ENCODE measurements at places on chromosomes 7 and 10.

GRCh38 chr7:7324698-7325097 lies 142.4 kb downstream of the C1GALT1 start:
- peaks cover 14% of the 10 kb centered on the region for H3K4me1 ChIP-seq
- DNase-seq, result no peak
- no peaks in the 10 kb centered on the region for H3K36me3 ChIP-seq
- peaks cover 4% of the 10 kb centered on the region for H3K27me3 ChIP-seq

DNA sequence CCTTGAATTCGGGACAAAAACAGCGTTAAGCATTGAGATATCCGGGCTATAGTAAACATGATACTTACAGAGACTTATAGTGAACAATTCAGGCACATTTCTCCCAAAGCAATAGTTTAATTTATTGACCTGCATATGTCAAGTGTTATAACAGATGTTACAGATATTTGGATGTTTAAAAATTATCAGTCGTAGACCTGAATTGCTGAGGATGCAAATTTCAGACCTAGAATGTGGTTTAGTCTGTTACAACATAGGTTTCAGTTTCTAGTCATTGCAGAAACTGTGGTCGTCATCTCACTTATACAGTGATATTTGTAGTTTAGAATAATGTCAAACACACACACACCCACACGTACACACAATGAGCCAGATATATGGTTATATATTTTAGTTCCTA lies 85.2 kb downstream of the VTI1A start:
- H3K4me1 ChIP-seq, result peaks cover 13% of the 10 kb centered on the region
- no peak for DNase-seq
- H3K27ac ChIP-seq, result no peak overlapping the region
- H3K4me3 ChIP-seq, result no peak overlapping the region
- no peaks in the 10 kb centered on the region for H3K27me3 ChIP-seq
- H3K36me3 ChIP-seq, result peaks cover 24% of the 10 kb centered on the region

DNA sequence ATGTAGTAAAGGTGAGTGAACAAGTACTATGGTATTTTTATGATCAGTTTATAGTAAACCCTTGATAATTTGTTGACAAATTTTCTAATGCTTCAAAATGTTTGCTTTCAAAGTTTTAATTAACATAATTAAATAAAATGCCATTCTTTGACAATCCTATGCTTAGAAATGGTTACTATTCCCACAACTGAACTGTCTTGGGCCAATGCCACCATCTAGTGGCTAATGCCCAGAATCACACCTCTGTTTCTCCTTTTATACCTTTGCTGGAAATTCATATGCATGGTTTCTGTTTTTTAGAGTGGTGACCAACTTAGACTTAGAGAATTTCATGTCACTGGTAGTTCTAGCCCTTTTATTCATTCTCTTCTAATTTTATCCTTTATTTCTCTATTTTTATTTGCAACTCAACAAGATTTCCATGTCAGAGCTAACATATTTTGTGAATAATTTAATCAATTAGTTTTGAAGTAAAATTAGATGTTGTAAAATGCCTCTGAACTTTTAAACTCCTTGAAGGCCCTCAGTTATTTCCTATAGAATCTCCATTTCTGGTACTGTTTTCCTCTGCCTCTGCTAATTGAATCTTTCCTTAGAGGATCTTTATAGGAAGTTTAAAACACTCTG lies 31.1 kb downstream of the PCGF5 start:
- H3K27ac ChIP-seq, result no peak overlapping the region
- DNase-seq, result peak; percentile 22
- peaks cover 36% of the 10 kb centered on the region for H3K36me3 ChIP-seq
- H3K4me1 ChIP-seq, result peaks cover 13% of the 10 kb centered on the region

DNA sequence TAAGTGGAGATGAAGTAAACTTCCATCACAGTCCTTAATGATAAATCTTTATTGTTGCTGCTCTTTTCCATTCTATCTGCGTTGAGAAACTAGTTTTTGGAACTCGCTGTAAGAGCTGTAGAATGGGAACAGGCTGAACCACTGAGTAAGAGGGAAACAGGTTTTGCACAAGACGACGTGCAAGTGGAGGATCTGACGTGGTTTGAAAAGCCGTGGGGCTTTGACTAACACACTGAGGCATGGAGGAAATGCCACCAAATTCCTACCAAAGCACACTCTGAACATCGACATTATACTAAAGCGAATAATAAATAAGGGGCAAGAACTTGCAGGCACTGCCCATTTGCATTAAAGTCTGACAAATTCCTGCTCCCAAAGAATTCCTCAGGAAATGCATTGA lies 160.6 kb downstream of the KLF6 start:
- no peak for DNase-seq
- no peak overlapping the region for H3K4me3 ChIP-seq
- peaks cover 21% of the 10 kb centered on the region for H3K4me1 ChIP-seq

GRCh38 chr7:44211126-44211675 lies 10.4 kb downstream of the YKT6 start:
- peaks cover 11% of the 10 kb centered on the region for H3K4me1 ChIP-seq
- no peak for DNase-seq
- no peaks in the 10 kb centered on the region for H3K27me3 ChIP-seq
- H3K4me3 ChIP-seq, result no peak overlapping the region

GRCh38 chr7:157897681-157898080 lies 560.9 kb downstream of the DNAJB6 start:
- no peak overlapping the region for H3K4me3 ChIP-seq
- peaks cover 4% of the 10 kb centered on the region for H3K27me3 ChIP-seq
- no peak for DNase-seq
- no peaks in the 10 kb centered on the region for H3K36me3 ChIP-seq
